ENCODE measurements at places on chromosomes 3 and 15.

DNA sequence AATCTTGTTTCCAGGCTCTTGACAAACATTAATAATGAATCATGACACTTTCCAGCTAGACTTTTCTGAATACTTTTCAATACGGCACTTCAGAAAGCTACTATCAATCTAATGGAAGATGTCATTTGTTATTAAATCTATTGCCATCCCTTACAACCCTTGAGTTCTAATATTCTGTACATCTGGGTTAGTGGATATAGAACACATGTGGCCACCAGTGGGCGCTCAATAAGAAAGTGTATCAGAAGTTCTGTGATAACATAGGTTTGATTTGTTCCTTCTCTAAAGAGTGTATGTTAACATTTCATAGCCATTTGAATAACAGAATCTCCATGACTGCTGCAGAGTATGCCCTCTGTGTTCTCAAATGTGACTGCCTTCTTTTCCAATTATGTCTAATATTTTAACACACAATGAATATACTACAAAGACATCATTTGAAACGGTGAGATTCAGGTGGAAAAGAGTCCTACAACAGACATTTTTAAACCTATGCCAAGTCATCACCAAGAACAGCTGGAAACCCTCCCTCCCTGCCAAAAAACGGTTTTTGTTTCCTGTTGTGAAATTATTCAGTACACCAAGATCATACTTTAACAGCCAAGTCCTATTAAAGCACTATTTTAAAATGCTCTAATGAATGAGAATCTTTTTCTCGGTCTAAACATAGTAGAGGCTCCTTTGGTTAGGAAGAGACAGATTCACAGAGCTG lies 22.2 kb downstream of the ALDH1A2 start:
- no peak overlapping the region for H3K4me3 ChIP-seq
- H3K27me3 ChIP-seq: no peaks in the 10 kb centered on the region
- no peak overlapping the region for H3K27ac ChIP-seq
- DNase-seq: peak; percentile 17
- H3K36me3 ChIP-seq: no peaks in the 10 kb centered on the region

GRCh38 chr15:60508442-60508841 lies 29.5 kb upstream of the ICE2 start:
- no peaks in the 10 kb centered on the region for H3K4me1 ChIP-seq
- H3K36me3 ChIP-seq: no peaks in the 10 kb centered on the region
- no peak overlapping the region for H3K4me3 ChIP-seq
- no peak overlapping the region for H3K27ac ChIP-seq
- H3K27me3 ChIP-seq: no peaks in the 10 kb centered on the region

DNA sequence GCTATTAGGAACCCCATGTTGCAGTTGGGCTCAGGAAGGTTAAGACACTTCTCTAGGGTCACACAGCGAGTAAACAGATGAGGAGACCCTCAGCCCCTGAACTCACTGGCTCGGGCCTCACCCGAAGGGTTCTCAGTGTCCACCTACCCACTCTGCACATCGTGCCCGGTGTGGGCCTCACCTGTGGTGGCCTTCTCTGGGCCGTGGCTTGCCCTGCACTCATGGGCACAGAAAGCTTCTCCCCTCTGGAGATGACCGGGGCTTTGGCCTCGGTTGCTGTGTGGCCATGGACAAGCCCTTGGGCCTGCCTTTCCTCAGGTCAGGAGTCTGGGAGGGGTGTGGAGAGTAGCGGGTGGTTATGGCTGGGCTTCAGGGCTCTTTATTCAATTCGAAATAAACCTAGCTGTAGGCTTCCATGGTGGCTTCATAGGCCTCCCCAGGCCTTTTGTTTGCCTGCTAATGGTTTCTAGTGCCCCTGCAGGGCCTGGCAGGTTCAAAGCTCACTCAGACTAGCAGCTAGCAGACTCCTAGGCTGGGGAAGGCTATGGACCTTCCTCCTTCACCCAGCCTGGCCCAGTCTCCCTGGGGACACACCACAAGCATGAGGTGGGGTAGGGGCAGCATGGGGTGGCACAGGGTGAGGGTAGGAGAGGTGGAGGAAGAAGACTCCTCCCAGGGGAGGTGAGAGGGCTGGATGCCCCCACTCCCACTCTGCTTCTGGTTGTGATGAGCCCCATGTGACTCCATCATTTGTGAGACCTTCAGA lies 103.1 kb downstream of the LINGO1 start:
- no peak for DNase-seq
- no peak overlapping the region for H3K4me3 ChIP-seq
- no peaks in the 10 kb centered on the region for H3K36me3 ChIP-seq

DNA sequence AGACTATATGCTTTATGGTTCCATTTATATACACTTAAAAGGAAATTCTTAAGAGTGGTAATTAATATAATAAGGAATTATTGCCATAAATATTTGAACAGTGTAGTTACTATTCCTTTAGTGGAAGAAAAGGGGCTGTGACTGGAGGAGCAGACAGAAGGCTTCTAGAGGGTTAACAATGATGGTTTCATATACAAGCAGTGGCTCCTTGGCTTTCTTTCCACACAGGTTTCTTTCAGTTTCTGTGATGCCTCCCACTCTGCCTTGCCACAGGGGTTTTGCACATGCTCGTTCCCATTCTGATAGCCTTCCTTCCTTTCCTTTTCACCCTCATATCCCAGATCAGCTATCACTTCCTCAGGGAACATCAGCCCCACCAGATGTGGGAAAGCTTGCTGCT lies 108.8 kb upstream of the LYSMD4 start:
- H3K36me3 ChIP-seq: no peaks in the 10 kb centered on the region
- no peaks in the 10 kb centered on the region for H3K4me1 ChIP-seq
- no peak overlapping the region for H3K27ac ChIP-seq

GRCh38 chr15:38631119-38632075 lies 66.8 kb upstream of the RASGRP1 start:
- H3K27me3 ChIP-seq: no peaks in the 10 kb centered on the region
- no peaks in the 10 kb centered on the region for H3K4me1 ChIP-seq
- DNase-seq: no peak
- no peak overlapping the region for H3K27ac ChIP-seq
- no peaks in the 10 kb centered on the region for H3K36me3 ChIP-seq
- no peak overlapping the region for H3K4me3 ChIP-seq
